ENCODE measurements at places on chromosomes 7 and 10.

GRCh38 chr10:636016-636730 lies 53.3 kb downstream of the DIP2C start:
- DNase-seq = no peak

- no peak for DNase-seq
Measured at GRCh38 chr7:33710608-33711007, 194.7 kb upstream of the BMPER start.

- DNase-seq = no peak
Measured at GRCh38 chr7:47817917-47818316, 130.3 kb downstream of the PKD1L1 start.

GRCh38 chr10:122911889-122912484 lies 1.6 kb downstream of the FAM24A start:
- peak; percentile 12 for DNase-seq

GRCh38 chr10:5656737-5657579 lies 9.4 kb downstream of the ASB13 start:
- DNase-seq = no peak

GRCh38 chr10:110420401-110421193 lies 77.1 kb upstream of the DUSP5 start:
- no peak for DNase-seq

Data from T follicular helper cell (primary cell).